ENCODE measurements at places on chromosomes 13 and 19.
A peak's percentile ranks its signal among the peaks of the same experiment; 100 is the strongest.

GRCh38 chr13:30504081-30504480, 38.3 kb upstream of the HMGB1 start:
- no peak for DNase-seq

GRCh38 chr19:41537789-41538188, 38.2 kb upstream of the CEACAM21 start:
- DNase-seq = no peak

DNA sequence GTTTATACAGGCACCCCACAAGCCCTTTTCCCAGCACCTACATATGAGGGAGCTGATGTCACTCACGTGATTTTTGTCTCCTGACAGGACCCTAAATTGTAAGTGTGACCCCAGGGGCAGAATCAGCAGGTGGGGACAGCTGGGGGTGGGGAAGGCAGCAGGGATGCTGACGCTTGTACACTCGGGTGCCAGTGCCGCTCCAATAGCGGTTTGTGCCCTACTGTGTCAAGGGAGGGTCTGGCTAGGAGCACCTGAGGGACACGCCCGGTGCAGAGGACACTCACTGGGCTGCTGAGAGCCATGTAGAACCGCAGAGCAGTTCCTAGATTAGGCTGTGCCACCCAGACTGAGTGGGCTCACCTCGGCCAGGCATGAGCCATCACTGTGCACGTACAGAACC, 81.3 kb downstream of the SCGB2B2 start:
- no peak for DNase-seq

DNA sequence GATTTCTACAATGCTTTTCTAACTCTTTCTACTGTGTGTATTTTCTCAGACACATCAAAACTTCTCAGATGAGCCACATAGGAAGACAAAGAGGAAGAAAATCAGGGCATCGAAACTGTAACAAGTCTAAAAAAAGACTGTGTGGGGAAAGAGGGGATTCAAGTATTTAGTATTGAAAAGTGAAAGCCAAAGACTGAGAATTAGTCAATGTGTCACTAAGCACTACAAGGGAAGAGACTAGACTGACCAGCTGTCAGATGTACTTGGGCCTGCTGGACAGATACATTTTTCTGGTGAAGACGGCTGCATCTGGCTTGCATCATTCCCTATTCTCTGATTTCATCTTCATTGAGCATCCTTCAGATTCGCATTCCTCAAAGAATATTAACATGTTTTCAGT, 25.4 kb downstream of the COMMD6 start:
- DNase-seq = no peak

DNA sequence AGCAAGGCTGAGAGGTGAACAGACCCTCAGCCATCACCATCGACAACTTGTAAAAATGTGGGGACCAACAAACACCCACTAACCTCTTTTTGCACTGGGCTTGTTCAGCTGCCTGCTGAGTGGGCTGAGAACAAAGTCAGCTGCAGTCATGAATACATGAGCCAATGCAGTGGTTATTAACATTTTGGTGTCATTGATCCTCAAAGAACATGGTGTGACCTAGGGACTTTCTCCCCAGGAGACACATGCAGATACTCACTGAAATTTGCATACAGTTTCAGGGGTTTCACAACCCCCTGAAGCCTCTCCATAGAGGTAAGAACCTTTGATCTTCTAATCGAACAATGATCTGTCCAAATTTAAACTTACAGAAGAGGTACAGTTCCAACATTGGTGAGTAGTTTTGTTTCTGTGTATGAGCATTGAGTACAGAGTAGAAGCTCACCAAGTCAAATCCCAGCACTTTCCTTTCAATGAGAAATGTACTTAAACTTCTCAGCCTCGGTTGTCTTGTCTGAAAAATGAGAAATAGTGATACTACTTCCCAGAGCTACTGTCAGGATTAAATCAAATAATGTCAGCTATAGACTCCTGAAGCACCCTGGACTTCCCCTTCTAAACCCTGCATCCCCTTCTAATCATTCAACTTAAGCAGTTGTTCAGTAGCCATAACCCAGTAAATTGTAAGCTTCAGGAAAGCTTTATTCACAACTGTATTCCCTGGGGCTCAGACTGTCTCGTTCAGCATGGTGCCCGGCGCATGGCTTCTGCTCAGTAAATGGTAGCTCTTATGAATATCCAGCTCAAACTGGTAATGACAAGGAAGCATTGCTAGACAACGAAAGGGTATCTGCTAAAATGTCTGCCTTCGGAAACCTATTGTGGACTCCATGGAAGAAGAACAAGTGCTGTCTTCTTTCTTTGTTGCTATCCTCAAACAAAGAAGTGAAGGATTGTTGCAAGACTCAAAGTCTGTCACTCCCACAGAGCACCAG, 148.7 kb downstream of the FOXO1 start:
- no peak for DNase-seq

DNA sequence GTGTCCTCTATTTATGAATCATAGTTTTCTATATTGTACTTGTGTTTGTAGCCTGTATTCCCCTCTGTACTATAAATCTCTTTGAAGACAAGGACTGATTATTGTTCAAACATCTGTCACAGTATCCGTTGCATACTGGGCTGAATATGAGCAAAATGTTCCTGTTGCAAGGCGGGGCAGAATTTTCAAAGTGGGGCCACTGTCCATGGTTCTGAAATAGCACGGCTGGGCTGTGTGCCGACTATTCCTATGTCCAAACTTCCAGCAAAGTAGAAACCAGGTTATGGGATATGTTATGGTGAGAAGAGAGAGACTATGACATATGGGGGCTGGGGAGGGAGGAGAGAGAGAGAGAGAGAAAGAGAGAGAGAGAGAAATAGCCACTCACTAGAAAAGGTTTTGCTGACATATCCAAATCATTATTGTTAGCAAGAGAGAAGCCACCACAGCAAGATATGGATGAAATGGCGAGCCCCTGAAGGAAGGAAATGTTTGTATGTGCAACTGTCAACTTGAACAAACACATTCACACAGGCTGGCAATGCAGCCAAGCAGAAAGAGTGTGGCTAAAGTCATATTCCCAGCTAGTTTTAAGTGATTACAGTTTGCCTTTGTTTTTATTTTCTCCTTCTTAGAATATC, 107.0 kb upstream of the GPR12 start:
- DNase-seq = no peak

GRCh38 chr19:5026706-5027273, 57.9 kb downstream of the KDM4B start:
- DNase-seq = no peak

DNA sequence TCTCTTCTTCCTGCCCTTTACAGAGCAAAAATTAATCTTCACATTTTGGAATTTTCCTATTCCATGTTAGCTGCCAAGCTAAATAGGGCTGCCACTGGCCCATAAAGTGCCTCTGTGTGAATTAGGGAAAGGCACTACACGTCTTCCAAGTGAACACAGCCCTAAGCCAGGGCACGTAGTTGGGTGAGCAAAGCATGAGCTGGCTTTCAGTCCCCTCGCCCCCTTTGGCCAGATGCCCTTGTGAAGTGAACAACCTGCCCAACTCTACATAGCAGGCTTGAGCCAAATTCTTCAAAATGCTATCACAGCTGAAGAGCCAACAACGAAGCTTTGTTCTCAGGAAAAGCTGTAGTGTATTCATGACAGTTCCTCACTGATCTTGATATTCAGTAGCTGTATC, 213.1 kb downstream of the OXGR1 start:
- no peak for DNase-seq

GRCh38 chr13:73966331-73966730, 167.9 kb downstream of the KLF12 start:
- no peak for DNase-seq

DNA sequence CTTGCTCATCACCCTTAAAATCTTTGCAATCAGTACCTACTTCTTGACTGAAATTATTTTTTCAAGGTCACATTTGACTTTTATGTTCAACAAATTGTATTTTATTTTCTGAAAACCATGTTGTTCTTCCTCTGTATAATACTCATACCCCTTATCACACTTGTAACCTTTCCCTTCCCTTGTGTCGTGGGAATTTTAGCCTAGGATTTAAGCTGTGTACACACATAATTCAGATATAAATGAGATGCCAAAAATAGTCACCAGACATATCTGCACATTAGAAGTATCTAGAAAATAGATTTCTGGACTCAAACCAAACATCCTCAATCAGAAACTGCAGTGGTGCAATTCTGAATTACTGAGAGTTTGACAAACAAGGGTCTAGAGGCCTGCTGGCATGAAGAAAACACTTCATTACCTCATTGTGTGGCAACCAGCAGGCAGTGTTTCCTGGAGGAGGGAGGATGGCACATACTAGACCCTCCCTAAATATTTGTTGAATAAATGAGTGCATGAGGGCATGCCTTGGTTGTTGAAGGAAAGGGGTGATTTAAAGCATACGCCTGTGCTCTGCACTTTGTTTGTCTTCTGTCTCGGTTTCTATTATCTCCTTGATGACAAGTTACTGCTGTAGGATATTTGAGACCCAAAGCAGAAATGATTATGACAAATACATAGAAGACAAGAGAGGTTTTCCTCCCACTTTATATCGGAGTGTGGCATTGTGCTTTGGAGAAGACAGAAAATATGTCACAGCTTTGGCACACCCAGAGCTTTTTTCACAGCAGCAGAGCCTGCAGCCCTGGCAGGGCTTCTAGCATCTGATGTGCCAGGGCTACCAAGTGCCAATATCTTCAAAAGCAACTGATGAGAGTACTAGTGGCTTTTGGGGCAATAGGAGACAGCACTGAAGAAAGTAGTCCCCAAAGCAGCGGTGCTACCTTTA, 881.1 kb downstream of the PCDH9 start:
- no peak for DNase-seq

DNA sequence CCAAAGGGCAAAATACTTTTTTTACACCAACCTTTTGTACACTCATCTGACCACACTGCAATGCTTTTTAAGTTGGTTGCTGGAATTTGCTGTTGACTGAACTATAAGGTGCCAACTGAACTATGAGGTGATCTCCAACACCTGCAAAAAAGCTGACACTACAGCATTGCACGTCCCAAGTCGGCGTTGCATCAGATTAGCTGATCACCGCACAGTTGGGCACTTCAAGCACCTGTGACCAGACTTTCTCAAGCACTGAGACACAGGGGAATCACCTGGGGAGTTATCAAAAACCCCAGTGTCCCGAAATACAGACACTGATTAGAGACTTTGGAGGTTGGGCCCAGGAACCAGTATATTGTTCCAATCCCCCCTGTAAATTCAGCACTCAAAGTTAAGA, 1.1 kb downstream of the NLRP11 start:
- no peak for DNase-seq

DNA sequence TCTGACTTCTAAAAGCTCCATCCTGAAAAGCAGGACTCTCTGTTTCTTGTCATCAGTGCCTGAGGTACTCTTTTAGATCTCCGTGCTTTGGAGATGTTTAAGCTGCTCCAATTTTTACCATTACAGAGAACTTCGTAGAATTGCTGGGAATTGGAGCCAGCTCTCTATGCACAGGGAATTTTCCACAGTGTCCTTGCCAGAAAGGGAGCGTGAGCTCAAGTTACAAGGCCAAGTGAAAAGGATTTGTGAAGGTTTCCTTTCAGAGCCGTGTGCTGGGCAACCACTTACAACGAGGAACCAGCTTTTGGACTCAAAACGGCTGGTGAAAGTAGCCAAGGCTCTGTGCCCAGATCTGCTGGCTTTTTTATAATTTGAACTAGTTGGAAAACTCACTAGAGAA, 82.6 kb downstream of the NUFIP1 start:
- DNase-seq = no peak

- no peak for DNase-seq
Measured at GRCh38 chr19:2733930-2734588, 5.8 kb downstream of the SLC39A3 start.

DNA sequence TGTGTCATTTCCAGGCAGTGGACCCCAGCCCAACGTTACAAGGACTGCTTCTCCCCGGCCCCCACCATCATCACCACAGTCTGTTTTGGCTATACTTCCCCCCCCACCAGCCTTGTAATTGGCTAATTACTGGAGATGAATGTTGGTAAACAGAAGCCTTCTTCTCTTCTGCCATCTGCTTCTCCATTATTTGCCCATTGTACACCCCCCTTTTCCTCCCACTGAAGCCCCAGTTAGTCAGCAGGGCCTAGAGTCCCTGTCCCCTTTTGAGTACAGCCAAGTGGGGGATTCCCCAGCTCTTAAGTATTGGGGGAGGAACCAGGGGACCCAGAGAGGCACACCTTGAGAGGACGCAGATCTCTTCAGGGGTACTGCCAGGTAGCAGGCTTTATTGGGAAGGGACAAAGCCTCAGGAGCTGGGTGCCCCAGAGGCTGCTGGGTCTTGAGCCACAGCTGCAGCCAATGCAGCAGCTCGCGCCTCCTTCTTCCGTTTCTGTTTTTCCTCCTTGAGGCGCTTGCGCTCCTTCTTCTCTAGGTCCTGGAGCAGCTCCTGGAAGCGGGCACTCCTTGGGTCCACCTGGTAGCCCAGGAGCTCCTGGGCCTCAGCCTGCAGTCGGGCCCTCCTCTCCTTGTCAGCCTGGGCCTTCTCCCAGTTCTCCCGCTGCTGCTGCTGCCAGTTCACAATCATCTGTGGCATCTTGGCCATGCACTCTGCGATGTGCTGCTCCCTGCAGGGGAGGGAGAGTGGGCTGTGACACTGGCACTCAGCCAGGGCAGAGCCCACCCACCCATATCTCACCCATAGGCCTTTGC, 3.0 kb downstream of the GADD45GIP1 start:
- no peak for DNase-seq

DNA sequence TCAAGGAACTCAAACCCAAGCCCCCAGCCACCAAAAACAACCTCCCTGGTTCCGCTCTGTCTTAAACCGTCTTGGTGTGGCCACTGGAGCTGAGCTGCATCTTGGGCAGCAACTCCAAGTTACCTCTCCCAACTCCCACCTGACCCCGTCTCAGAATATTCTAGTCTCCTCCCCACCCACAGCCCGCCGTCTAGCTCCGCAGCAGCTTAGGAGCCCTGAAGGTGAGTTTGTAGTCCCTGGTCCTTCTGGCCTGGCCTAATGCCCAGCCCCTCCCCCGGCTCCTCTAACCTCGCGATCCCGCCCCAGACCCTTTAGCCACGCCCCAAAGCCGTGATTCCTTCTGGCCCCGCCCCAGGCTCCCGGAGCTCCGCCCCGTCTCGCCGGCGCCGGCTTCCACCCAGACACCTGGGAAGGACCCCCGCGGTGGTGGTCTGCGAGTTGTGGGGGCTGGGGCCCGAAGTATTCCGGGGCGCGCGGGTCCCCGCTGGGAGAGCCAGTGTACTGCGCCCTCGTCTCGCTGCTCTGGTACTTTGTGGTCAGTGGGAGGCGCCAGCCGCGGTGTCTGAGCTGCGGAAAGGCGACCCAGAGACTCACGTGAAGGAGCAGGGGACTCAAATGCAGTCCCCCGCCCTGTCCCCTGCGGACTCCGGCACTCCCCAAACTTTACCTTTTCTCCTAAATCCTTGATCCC, 2.5 kb upstream of the LHB start:
- peak; percentile 48 for DNase-seq
